ENCODE measurements at places on chromosomes 4 and X.
A peak's percentile ranks its signal among the peaks of the same experiment; 100 is the strongest.

- no peak for DNase-seq
Observed at GRCh38 chrX:9033989-9034388, at the start of gene FAM9B. Gene FAM9B, minus strand, starts transcription at chrX:9034127. Its CDS starts 1,141 bp downstream, at chrX:9032986.

DNA sequence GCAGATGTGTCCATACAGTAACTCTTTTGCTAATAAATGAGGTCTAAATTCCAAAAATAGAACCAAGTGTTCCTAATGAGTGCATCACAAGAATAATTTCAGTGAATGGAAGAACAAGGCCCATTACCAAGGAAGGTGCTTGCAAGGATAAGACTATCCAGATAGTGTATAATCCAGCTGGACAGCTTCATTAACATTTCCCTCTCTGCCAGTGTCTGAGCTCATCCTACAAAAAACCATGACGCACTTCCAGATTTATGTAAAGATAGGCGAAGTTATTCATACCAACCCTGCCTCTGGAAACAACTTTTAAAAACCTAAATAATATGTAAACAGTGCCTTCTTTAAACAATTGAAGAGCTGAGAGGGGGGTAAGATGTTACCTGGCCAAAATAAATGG lies 177.9 kb upstream of the STK26 start:
- no peak for DNase-seq

- DNase-seq, result no peak
Observed at GRCh38 chrX:98924511-98924910, 1485.6 kb downstream of the PCDH19 start.

GRCh38 chrX:136162827-136163570 lies 15.7 kb downstream of the FHL1 start:
- no peak for DNase-seq

DNA sequence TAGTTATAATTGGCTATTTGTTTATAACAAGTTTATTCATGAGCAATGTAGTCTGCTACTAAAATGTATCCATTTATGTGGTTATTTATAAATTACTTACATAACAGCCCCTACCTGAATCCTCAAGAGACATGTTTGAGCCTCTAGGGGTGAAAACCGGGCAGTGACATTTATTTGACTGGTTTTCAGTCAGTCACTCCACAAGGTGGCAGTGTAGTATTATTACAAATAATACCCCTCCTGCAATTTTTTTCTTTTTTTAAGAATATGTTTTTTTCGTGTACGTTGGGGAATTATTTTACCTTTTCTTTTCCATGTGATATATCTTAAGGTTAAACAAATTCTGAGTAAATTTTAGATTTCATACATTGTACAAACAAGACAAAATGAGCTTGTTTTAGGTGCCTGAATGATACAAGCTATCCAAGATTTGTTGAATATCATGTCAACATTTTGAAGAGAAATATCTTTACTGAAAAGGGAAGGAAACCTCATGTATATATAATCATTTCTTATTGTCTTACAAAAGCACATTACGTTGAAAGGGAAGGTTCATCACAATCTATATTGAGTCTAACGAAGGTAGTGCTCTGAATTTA lies 598.7 kb upstream of the TECRL start:
- DNase-seq, result no peak

DNA sequence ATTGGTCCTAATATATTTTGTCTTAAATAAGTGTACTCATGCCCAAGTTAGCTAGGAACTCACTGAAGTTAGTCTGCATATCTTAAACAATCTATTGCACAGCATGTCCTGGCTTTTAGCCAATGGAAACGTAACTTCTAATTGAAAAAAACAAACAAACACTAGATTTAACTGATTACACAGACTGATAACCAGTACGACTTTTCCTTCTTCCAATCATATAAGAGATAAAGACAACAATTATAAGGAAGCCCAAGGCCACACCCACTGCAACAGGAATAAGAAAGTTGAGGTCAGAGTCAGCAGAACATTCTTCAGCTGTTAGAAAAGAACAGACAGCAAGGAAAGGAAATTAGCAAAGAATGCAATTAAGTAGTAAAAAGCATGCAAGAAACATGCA lies 40.8 kb downstream of the LAMP2 start:
- no peak for DNase-seq

- no peak for DNase-seq
Observed at GRCh38 chr4:139603576-139604410, 47.8 kb upstream of the SETD7 start.

DNA sequence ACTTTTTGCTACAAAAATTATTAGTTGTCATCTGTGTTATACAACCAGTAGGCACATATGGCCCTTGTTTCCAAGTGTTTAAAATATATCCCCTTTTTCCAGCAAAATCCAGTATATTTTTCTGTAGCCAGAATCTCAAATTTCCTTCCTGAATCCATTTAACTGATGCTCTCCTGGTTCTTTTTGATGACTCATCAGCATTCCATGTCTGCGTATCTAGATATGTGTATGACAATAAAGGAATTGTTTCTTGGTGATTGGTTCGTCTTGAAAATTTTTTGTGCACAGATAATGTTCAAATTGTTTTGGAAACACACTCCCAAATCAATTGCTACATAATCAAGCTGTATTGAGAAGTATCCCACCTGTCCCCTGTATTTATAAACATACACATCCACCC lies 98.3 kb downstream of the ITM2A start:
- DNase-seq, result no peak

DNA sequence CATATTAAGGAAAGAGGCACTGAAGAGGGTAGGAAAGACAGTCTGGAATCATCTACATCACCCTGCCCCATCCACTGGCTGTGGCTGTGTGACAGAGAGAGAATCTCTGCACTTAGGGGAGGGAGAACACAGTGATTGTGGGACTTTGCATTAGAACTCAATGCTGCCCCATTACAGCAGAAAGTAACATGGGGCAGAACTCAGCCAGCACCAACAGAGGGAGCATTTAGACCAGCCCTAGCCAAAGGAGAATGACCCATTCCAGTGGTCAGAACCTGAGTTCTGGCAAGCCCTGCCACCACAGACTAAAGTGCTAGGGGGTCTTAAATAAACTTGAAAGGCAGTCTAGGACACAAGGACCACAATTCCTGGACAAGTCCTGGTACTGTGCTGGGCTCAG lies 37.9 kb downstream of the ZNF330 start:
- DNase-seq, result no peak

- DNase-seq, result no peak
Observed at GRCh38 chr4:28835501-28835900, 1884.7 kb upstream of the PCDH7 start.

GRCh38 chr4:174134361-174134760 lies 149.1 kb downstream of the FBXO8 start:
- DNase-seq, result no peak

DNA sequence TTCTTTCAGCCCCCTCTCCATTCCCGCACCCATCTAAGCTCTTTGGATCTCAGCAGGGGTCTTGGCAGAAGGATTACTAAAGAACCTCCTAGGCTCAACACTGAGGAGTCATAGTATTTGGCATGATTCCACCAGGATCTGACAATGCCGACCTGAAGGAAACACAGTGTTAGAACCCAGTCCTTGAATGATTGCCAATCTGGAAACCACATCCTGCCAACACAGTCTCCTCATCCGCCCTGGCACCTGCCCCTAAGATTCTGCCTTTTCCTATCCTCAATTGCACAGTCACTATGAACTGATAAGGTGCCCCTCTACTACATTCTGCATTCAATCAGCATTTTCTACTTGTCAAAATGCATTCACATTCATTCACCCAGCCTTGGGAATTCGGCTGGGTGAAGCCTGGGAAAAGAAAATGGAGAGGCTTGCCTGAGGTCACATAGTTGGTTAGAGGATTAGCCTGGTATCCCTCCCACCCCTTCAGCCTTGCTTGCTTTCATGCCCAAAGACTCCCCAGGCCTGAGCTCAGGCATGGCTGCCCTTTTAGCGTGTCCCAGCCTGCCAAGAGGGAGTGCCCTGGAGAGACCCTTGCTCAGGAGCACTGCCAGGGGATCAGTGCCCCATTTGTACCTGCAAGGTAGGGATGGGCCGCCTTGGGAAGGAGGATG lies 2.2 kb upstream of the CLDN2 start:
- DNase-seq, result no peak

- DNase-seq, result no peak
Observed at GRCh38 chrX:106963111-106963510, 36.9 kb downstream of the MORC4 start.

DNA sequence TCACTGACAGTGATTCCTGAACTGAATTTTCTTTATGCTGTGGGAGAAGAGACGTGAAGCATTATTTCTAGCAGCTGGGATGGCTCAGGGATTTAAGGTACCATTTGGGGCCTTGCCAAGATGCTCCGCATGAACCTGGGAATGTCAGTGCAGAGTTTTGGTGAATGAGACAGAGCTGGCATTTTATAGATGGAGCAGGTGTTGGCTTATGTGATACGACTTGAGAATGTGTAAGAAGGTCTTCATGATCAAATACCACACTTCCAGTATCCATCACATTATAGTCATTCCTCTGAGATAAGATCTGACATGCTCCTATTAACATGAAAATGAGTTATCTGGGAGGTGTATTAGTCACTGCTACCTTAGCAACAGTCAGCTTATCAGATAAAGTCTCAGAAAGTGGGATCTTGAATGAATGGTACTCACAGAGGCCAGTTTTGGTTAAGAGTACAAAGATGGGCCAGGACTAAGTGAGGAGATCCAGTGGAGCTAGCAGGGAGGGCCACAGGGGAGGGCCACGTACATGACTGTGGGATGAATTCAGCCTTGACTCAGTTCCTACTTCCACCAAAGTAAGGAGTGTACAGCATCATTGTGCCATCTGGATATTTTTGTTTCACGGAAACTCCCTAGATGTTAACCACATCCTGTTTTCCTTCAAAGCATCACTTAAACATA lies 116.7 kb downstream of the SPCS3 start:
- DNase-seq, result peak; percentile 6

DNA sequence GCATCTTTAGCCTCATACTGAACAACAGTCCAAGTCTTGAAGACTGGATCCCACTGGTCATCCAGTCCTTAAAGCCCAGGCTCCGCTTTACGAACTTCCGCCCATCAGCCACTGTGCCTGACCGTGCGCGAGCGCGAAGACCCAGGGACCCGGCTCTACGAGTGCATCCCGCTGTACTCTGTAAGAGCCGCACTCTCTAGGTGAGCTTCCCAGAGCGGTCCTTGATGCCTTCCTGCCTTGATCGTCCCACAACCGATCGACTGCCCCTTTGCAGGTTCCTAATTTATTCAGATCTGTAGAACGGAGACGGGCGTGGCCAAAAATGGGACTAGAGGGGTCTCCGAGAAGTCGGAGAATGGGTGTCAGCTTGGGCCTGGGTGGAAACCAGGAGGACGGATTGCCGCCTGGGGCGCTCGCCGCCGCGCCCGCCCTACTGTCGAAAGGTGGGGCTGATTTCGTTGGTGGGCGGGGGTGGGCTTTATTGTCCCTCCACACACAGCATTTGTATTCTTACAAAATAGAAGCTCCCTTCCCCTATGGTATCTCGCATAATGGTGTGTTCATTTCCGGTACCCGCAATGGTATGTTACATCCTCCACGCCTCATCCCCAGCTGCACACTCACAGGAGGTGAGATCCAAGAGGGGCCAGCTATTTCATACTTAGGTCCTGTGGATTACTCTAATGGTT lies 42.3 kb upstream of the FAM156A start:
- no peak for DNase-seq

GRCh38 chr4:187887906-187888305 lies 107.7 kb upstream of the ZFP42 start:
- no peak for DNase-seq

DNA sequence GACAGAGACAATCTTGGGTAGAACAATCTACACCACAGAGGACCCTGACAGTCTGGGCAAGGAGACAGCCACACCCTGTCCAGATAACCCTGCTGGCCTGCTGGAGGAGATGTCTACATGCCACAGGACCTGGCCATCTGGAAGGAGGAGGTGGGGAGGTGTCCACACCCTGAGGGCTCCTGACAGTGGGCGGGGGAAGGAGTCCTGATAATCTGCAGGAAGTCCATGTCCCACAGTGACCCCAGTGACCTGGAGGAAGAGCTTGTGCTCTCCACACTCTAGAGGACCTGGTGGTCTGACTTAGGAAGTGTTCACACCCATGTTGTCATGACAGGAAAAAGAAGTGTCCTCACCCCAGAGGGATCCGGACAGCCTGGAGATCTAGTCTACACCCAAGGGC lies 5.5 kb downstream of the SUV39H1 start:
- DNase-seq, result no peak

DNA sequence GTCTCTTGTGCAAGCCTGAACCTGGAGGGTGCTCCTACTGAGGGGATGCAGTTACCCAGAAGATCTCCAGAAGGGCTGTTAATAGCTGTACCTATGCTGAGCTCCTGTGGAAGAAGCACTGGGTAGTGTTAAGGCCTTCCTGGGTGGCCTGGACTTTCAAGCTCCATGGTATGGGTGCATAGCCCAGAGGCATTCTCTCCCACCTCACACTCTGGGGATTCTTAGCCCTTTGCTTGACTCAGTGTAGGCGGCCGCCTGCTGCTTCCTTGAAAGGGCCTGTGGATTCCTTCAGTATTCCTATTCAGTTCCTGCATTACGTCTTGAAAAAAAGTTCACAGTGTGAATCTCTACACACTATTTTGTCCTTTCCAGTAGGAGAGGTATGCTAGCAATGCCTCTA lies 235.7 kb upstream of the MAGEB16 start:
- no peak for DNase-seq

DNA sequence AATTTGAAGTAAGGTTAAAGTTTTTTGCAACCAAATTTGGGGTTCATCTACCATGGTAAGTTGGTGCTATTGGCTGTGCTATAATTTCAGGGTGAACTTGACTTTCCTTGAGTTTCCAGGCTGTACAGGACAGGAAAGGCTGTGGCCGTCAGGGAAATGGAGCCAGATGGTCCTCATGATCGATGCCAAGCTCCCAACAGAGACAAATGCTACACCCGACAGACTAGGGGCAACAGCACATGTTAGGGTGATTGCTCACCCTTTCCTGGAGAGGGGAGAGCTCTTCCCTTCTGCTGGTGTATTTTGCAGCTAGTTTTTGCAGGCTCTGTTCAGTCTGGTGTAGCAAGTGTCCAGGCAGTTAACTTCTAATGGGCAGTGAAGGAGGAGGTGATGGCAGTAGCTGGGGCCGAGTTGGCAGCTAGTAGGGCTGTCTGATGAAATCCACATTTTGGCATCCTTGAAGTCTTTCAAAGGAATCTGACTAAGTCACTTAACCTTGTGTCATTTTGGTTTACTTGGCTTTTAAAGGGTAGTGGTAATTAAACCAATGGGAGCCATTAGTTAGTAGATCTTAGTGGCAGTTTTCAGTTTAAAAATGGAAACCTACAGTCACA lies 47.8 kb downstream of the GAB1 start:
- DNase-seq, result no peak

GRCh38 chrX:119041175-119041574 lies 31.6 kb upstream of the CT47C1 start:
- DNase-seq, result no peak

DNA sequence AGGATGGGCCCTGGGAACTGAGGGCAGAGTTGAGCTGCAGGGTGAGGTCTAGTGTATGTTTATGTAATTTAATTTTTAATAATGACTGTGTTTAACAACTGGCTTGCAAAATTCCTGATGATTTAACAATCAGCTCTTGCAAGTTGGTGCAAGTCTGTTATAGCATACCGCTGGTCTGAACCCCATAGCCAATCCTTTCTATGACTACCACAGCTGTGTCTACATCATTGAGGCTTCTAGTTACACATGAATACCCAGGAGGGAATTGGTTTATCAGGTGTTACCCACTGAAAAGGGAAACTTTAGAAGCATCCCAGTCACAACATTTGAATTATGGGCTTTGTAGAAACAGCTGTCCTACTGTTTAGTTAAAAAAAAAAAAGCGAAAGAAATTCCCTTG lies 38.3 kb downstream of the SUPT20HL1 start:
- no peak for DNase-seq

Data from GM06990 (cell line).